H1 (cell line): ENCODE measurements at places on chromosomes 7 and 10. TPM values are rescaled to one million over a fixed set of nuclear protein-coding genes. Genes with fewer than 3 reads are reported as not detected.

Gene PTN
- 13.3 and 23.1 TPM in 2 replicates for polyA plus RNA-seq

Gene SPDYE16
- polyA plus RNA-seq, result 0.03 TPM in 1 of 2 replicates, not detected in the other

Gene RAMP3
- 0.98 and 2.7 TPM in 2 replicates for polyA plus RNA-seq

Gene FAM241B
- 29.2 and 30.1 TPM in 2 replicates for polyA plus RNA-seq

Gene AKR1C8
- polyA plus RNA-seq, result not detected in 2 replicates

Gene EBLN1
- not detected in 2 replicates for polyA plus RNA-seq

Gene SYT15B
- polyA plus RNA-seq, result 0.13 and 0.17 TPM in 2 replicates

Gene IFIT1B
- not detected in 2 replicates for polyA plus RNA-seq

DNA sequence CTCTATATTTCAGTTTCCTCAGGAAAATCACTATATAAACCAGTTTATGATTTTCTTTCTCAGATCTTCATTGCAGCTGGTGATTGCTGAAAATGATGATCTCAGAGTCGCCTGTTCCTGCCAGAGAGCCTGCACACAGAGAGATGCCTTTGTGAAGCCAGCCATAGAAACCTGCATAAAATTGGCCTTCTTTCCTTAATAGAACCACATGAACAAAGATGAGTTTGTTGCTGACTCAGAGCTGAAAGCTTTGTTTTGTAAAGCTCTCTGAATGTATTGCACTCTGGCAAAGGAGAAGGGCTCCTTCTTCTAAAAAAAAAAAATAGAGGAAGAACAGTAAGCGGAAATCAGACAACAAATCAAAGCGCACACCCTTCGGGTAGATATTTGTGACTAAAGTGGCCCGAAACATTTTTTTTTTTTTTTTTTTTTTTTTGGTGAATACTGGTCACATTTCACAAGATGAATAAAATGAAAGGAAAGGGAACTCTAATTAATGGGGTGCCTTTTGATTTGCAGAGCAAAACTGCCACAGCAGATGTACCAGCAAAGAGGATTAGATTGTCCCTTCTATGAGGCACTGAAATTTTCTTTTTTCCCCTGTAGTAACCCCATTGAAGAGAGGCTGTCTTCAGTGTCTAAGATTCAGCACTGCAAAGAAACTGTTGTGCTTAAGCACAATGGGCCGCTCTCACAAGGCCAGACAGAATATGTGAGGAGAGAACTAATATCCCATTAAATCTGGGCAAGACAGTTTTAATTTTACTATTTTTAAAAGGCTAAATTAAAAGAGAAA is 75.1 kb upstream of the PTPRZ1 start:
- no peak for DNase-seq

GRCh38 chr7:106183952-106184351 is 71.8 kb upstream of the SYPL1 start:
- DNase-seq, result no peak

DNA sequence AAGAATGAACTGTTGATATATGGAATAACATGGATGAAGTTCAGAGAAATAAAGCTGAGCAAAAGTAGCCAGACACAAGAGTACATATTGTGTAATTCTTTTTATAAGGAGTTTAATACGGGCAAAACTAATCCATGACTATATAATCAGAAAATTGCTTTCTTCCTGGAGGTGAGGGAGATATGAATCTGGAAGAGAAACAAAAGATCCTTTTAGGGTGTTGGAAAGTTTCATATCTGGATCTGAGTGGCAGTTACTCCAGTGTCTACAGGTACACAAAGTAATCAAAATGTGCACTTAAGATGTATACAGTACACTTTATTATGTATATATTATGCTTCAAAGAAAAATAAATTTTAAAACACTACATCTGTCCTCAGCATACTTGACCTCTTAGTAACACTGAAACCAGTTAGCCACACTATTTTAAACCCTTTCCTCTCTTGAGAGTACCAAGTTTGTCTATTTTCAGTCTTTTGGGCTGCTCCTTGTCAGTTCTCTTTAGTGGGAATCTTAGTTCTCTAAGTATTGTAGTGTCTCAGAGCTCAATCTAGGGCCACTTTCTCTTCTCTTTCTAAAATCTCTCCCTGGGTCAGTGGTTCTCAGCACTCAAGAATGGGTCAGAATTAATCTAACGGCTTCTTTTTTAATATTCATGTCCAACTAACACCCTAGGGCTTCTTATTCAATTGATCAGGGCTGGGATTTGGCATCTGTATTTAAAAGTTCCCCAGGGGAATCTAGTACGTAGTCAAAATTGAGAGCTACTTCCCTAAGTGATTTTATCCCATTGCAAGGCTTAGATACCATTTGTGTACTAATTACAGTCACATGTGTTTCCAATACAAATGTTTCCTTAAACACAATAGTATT is 4.3 kb upstream of the LIPF start:
- DNase-seq, result no peak

- DNase-seq, result no peak
These were observed 175.3 kb downstream of the JAZF1 start for GRCh38 chr7:28005075-28005846.

GRCh38 chr10:24463611-24464426 is 254.9 kb downstream of the KIAA1217 start:
- DNase-seq, result no peak

GRCh38 chr10:59847326-59847725 is 59.0 kb downstream of the CCDC6 start:
- peak; percentile 85 for DNase-seq

DNA sequence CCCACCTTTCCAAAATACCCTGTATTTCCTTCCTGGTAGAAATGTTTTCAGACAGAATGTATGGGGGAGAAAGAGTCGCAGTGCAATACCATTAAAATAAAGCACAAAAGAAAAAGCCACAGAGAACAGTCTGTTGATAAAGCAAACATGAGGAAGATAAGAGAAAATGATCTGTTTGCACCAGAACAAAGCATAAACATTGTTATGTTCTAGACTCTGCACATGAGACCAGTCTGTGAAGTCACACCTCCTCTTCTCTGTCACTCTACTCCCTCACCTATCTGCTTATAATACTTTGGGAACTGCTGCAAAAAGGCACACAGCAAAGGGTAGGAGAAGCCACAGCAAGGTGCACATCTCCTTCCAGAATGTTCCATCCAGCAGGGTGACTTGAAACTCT is 67.2 kb upstream of the LRGUK start:
- no peak for DNase-seq

DNA sequence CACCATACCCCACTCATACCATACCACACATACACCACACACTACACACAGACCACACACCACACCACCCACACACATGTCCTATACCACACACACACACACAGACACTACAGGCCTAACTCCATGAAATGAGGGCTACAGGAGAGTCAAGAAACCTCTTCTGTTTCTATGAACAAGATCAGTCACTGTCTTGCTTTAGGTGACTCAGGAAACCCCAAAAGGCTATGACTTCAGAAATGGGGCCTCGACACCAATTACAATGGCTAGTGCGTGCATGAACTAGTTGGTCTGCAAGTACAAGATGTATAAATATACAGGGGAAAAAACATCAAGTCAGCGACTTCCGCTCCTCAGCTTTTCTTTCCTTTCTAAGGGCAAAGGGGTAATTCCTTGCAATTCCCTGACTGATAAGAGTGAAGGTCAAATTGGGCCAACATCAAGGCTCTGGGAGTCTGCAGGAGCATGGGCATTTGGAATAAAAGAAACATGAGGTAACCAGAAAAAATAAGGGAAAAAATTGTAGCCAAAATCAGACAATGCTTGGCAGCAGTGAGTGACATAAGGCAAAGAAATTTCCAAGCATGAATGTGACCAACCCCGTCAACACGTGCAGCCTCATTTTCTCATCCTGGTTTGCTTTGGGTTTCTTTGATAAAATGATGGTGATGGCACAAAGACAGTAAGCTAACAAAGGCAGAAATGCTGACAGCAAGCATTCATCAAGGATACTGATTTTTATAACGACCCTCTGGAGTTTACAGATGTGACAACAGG is 1.5 kb downstream of the PKD1L1 start:
- DNase-seq, result no peak

DNA sequence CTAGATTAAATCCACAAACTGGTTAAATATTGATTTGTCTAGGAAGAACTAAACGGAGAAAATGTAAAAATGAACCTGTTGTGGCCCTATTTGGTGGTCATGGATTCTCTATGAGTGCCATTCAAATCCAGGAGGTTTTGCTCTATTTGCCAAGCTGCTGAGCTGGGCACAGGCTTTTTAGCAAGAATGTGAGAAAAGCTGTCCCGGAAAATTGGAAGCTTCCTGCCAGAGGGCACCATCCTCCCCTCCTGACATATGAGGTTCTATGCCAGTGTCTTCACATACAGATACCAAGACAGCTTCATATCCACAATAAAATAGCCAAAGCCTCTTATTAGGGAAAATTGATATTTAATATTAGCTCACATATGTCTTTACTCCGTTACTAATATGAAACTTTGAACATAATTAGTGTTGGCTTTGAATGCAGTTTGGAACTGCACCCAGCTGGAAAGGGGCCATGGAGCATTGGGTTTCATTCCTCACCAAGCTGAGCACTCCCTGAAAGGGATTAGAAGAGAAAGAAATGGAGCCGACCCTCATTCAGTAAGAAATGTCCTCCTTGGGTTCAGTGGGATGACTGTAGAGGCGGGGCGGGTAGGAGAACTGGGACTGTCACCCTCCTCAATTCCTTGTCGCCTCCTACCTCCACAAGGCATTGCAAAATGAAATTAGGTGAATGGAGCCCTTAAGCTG is 47.8 kb downstream of the NRCAM start:
- DNase-seq, result no peak

DNA sequence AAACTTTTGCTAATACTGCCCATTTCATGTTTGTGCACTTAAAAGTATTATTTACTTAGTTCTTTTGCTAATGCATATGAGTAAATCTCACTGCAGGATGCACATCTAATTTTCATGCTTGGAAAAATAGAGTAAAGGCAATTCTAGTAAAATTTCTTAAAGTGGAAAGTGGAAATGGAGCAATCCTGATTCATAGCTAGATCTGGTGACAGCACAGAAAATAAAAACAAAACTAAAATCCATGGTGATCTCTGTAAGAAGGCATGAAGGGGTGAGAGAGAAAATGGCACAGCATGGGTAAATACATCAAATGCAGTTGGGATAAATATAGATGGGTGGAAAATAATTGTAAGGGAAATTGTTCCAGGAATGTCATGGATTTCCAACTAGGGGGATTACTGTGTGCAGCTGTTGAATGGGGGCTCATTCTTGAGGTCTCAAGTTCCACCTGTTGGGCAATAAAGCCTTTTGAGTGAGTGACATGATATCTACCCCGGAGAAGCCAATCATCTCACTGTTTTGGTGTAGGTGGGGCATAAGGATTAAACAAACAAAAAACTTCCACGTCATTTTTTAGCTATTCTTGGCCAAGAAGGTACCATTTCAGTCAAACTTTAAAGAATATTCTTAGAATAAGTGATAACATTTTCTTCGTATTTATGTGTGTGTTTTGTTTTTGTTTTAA is 1.7 kb upstream of the MCU start:
- DNase-seq, result no peak

GRCh38 chr10:52420656-52421055 is 106.6 kb downstream of the DKK1 start:
- no peak for DNase-seq

GRCh38 chr10:117094856-117095255 is 43.2 kb downstream of the VAX1 start:
- DNase-seq, result no peak

DNA sequence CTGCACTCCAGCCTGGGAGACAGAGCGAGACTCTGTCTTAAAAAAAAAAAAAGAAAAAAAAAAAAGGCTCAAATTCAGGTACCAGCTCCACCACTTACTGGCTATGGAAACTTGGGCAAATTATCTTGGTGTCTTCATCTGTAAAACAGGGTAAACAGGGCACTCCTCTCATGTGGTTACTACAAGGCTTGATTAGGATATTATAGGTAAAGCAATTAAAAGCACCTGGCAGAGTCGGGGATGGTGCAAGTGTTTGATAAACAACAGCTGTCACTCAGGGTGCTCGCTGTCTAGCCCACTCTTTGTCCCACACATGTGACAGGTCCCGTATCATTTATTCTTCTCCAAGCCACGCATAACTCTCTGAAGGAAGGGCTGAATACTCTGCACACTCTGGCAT is 96.9 kb downstream of the SORBS1 start:
- DNase-seq, result no peak

DNA sequence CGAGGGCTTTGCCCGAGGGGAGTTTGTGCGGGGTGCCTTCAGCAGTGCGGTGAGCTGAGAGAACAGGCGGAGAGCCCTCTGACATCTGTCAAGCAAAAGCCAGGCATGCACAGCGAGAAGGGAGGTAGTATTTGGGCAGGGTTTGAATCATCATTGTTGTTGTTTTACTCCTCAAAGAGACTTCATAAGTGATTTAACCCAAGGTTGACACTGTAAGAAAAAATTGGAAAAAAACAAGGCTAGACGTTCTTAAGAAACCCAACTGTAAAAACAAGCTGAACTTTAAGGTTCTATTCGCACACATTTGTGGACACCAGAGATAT is 1.3 kb downstream of the ADAM22 start:
- no peak for DNase-seq

DNA sequence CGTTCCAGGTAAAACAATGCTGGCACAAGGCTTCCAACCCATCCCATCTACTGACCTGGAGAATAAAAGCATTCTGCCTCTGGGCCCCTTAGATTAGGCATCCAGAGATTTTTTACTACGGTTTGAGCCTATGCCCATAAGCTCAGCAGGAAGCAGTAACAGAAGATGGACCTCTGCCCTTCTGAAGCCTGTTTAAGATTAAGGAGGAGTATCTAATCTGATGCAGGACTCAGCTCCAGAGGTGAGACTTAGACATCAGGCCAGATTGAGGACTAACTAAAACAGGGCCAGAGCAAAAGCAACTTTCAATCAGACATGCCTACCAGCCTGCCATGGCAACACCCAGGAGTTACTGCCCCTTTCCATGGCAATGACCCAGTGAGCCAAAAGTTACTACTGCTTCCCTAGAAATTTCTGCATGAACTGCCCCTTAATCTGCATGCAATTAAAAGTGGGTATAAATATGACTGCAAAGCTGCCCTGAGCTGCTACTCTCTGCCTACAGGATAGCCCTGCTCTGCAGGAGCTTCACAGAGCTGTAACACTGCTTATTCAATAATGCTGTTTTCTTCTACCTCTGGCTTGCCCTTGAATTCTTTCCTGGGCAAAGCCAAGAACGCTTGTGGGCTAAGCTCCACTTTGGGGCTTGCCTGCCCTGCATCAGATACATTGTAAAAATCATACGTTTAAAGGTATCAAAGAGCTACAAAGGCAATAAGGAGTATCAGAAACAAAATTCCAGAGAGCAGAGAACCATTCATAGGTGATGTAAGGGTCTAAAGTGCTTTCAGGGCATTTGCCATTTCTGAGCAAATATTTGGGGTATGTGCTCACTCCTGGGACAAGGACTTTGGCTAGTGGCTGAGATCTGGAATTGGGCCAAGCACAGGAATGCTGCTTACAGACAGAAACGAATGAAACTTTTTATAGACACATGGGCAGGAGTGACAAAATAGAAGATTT is 25.0 kb upstream of the CNNM1 start:
- no peak for DNase-seq

DNA sequence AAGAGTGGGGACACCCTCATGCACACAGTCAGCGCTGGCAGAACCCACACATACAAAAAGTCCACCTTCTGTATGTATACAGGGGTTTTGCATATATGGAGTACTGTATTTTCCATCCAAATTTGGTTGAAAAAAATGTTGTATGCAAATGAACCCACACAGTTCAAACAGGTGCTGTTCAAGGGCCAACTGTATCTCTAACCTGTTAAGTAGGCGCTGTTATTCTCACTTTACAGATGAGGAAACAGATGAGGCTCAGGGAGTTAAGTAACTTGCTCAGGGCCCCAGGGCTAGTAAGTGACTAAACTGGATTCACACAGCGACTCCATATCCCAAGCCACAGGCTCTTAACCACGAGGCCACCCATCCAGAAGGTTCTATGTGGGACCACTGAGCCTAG is 69.9 kb downstream of the C10orf105 start:
- no peak for DNase-seq
